ENCODE measurements at places on chromosomes 6 and 20. TPM values are rescaled to one million over a fixed set of nuclear protein-coding genes. Genes with fewer than 3 reads are reported as not detected.

GRCh38 chr6:22748681-22749080 is 179.3 kb downstream of the HDGFL1 start:
- DNase-seq = no peak

DNA sequence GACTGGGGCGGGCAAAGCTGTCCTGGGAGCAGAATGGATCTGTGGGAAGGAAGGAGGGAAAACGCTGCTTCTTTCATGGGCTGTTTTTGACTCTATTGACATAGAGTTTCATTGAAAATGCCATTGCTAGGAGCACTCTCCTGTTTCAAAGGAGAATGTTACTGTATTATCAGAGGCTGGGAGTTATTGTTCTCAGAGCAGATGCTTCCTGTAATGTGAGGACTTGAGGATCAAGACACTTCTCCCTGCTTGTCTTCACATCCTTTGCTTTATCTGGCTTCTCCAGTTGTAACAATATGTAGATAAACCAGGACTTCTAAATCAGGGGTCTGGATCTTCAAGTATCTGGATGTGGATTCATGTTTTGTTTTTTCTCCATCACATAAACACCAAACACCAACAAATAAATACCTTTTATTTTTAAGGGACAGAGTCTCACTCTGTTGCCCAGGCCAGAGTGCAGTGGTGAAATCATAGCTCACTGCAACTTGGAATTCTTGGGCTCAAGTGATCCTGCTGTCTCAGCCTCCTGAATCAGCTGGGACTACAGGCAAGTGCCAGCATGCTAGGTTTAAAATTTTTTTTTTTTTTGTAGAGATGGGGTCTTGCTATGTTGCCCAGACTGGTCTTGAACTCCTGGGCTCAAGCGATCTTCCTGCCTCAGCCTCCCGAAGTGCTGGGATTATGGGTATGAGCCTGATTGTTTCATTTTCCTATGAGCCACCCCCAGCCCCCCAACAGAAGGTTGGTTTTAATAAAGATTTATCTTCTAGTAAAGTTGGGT is 3.9 kb downstream of the CD109 start:
- no peak for DNase-seq

DNA sequence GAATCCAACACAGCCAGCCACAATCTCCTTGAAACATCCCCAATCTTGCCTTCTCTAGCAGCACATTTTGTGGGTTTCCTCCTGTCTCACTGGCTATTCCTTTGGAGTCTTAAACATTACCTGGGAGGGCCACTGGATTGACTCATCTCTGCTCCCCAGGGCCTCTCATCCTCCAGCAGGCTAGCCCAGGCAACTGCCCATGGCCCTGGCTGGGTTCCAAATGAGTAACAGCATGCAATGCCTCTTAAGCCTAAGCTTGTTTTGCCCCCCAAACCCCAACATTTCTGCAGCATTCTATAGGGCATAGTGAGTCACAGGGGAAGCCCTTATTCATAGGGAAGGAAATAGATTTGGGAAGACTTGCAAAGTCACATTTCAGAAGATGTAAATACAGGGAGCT is 204.9 kb downstream of the FOXA2 start:
- DNase-seq = no peak

The KCNK5 gene
- 0.22 TPM for total RNA-seq

GRCh38 chr6:37699887-37700619 is 2.4 kb upstream of the MDGA1 start:
- no peak for DNase-seq

The EGFL8 gene
- 4.7 TPM for total RNA-seq

The GATA5 gene
- not detected for total RNA-seq

- peak; percentile 4 for DNase-seq
Measured at GRCh38 chr6:159761129-159761872, 544 bp upstream of the ACAT2 start.

The ZNF318 gene
- 13.8 TPM for total RNA-seq

DNA sequence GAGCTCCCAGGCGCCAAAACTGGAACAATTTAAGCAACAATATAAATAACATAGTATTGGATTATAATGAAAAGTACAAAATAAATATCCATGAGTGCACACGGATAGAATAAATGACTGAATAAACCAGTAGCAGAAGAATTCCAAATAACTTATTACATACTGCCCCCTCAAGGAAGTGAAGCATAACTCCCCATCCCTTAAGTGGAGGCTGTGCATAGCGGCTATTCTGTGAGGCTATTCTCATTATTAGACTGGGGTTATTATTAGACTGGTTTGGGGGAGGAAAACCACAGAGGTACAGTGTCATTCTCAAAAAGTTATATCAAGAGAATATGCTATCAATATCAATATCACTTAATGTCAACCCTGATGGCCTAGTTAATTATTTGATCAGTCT is 94.4 kb upstream of the SIRPA start:
- no peak for DNase-seq

DNA sequence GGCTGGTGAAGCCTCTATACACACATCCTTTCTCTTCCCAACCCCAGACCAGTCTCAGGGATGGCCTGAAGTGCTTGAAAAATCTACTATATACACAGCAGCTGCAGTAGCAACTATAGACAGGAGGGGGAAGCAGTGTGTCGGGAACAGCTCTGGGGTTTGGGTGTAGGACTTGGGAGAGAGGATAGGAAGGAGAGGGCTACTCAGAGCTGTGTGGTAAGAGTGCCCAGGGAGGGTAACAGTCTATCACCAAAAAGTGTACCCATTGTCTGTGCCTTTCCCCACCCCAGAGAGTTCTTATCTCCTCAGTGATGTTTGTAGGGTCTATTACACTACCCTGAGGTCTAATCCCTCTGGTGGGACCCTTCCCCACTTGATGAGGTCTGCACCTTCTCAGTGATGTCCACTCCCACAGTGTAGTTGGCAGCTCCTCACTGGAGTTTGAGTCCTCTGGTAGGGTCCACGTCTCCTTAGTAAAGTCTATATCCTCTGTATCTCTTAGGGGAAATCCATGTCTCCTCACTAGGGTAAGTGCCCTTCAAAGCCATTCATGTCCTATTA is 1.5 kb upstream of the GGT7 start:
- peak; percentile 74 for DNase-seq

Data from gastrocnemius medialis (tissue), 4 donors.